AG09319 (cell line): ENCODE measurements at places on chromosomes 16 and 17.

- no peak for DNase-seq
These were observed 11.7 kb downstream of the TRIM37 start for GRCh38 chr17:59094861-59095530.

- no peak for DNase-seq
These were observed 759.7 kb downstream of the CDH11 start for GRCh38 chr16:64362193-64362592.

DNA sequence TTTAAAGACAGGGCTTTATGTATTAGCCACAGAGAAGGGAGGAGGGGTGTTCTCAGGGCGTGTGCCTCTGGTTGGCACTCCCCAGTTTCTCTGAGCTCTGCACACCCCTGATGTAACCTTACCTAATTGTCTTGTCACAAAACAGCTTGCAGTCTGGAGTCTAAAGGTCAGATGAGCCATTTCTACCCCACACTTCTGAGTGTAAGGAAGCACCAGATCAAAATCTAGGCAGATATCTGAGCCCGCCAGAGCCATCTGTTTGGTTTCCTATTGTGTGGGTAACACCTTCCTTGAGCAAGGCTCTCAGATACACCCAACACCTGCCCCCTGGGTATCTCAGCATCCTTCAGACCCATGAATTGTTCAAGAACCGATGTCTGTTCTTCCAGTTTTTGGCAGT is 15.5 kb downstream of the CDH1 start:
- DNase-seq, result no peak

DNA sequence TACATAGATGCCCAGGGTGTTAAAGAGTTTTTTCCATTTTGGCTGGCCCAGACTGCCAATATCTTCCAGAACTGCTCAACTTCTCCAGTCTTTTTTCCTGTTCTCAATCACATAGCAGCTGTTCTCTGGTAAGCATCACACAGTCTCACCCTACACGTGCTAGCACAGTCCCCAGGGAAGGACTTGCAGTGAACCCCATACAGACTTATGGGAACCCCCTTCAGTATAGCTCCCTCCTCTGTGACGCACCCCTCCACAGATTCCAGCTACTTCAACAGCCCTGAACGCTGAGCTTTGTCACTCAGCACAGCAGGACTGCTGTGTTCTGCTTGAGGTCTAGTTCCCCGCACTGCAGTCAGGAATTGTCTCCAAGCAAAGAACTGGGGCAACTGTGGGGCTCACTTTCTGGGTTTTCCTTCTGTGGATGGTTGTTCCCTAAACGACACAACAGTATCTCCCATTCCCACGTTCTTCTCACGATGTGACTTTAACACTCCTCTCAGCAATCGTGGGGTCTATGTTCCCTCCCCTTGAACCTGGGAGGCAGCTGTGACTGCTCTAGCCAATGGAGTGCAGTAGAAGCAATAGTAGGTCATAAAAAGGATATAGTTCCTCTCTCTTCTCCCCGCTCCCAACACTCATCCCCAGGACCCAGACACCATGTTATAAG is 3.6 kb downstream of the MMP28 start:
- DNase-seq, result no peak

GRCh38 chr17:69523244-69523861 is 108.9 kb downstream of the MAP2K6 start:
- DNase-seq, result no peak

DNA sequence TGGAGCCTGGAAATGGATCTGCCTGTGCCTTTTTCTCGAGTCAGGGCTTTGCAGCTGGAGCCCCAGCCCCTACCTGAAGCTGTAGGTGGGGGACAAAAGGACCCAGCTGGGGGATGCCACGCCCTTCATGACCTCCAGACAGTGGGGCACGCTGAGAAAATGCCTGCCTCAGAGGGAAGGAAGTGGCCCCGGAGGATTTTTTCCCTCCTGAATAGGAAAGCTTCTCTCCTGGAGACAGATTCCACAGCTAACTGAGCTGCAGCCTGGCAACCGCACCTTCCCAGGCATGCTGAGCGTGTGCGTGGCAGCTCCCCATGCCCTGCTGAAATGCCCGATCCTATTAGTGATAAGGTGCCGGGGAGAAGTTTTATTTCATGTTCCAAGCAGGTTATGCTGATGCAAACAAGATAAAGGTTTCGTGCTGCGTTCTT is 58.0 kb downstream of the AIPL1 start:
- DNase-seq, result no peak

GRCh38 chr16:71351558-71351901 is 7.0 kb upstream of the CALB2 start:
- DNase-seq, result no peak

DNA sequence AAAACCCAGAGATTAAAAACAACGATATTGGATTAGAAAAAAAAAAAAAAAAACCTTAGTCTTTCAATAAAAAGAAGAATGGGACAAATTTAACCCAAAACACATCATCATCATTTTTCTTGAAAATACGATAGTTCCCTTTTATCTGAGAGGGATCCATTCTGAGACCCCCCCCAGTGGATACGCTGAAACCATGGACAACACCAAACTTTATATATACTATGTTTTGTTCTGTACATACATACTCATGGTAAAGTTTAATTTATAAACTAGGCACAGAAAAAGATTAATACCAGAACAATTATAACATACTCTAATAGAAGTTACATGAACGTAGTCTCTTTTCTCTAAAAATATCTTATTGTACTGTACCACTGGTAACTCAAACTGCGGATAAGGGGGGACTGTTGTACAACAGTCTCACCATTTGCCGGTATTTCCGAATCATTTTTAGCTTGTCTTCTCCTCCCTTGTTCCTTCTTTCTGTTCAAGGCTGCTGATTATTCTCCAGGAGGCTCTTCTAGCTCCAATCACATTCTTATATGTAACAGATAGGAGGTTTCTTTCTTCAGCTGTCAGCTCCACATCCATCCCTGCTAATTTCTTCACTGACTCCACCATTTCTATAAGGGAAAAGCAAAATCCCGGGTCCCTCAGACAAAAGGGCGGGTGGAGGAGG is 37.0 kb downstream of the RNF135 start:
- no peak for DNase-seq

DNA sequence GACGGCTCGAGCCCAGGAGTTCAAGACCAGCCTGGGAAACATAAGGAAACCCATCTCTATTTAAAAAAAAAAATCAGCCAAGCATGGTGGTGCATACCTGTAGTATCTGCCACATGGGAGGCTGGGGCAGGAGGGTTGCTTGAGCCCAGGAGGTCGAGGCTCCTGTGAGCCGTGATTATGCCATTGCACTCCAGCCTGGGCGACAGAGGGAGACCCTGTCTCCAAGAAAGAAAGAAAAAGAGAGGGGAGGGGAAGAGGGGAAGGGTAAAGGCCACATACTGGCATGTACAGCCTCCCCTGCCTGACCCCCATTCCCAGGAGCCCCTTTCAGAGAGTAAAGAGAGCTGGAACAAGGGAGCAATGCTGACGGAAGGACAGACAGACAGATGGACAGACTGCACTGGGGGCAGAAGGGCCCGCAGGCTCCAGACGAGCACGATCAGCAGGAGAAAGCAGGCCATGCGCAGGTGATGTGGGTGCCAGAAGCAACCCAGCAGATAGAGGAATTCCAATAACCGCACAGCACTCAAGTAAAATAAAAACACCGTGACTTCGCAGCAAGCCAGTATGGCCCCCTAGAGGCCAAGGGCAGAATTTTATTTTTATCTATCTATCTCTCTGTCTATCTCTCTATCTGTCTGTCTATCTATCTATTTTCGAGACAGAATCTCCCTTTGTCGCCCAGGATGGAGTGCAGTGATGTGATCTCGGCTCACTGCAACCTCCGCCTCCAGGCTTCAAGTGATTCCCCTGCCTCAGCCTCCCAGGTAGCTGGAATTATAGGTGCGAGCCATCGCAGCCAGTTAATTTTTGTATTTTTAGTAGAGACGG is 27.1 kb upstream of the SNN start:
- peak; percentile 54 for DNase-seq

DNA sequence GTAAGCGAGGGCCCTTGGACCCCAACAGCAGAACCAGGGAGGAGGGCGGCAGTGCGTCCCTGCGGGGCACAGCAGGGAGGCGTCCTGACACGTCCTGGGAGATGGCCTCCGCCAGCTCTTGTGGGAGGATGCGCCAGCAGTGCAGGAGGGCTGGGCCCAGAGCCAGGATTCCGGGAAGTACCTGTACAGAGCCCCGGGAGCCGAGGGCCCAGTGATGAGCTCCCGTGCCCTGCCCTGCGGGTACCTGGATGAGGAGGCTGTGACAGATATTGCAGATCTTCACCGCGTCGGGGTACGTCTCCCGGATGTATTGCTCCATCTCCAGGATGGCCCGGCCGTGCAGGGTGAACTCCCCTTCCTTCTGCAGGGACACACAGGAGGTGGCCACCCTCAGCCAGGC is 23.1 kb downstream of the KDM8 start:
- no peak for DNase-seq

DNA sequence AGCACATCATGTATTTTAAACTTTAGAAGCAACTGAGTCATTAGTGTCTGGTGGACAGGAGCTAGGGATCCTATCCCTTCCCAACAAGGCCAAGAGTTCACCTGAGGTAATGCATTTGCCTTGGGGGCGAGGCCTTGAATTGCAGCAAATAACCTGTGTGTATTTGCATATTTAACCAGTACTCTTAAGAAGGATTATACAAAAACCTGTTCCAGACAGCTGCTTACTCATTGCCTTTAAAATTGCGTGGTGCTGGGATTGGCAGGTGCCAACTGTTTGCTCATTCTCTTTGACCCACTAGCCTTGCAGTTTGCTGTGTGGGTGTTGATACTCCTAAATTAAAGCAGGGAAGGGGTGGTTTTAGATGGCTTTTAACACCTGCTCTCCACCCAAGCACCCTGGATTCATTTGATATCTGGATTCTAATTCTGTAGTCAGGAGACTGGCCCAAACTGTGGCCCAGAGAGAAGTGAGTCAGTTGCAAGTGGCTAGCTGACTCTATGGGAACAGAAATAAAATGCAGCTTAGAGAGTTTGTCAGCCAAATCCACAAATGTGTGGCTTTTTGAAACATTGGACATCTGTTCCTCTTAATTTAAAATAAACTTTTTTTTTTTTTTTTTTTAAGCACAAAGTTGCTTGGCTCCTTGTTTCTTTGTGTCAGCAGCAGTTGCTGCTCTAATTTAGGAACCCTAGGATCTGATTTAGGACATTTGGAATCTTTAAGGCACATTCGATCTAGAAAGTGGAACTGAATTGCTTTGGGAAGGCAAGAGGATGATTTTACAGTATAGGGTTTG is 46.9 kb downstream of the TUBD1 start:
- peak; percentile 49 for DNase-seq

DNA sequence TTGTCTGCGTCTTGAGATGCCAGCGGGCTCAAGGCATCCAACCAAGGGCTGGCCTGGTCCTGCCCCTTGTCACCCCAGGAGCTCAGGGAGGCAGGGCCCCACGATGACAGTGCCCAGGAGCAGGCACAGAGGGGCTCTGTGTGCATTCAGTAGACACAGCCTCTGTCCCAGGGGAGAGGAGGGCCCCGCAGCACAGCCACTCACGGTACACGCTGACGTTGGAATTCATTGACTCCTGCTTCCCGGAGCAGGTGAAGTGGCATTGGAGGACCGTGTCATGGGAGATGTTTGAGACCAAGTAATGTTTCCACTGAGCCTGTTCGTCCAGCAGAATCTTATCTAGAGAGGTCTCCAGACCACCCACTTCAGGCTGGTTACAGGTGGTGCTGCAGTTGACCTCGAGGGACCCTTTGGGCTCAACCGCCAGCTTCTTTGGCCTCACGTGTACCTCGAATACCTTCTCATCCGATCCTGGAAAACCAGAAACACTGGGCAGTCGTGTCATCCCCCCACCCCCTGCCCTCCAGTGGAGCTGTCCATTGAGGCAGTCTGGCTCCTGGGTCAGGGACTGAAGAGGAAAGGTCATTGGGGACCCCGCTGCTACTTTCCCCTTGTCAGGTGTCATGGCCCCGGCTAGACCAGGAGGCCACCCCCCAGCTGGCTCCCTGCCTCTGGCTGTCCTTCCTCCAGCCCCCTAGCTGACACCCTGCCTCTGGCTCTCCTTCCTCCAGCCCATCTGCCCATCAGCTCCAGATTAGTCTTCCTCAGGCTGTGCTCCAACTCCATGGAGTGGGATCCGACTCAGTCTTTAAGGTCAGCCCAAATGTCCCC is 7.0 kb downstream of the PRR29 start:
- no peak for DNase-seq

DNA sequence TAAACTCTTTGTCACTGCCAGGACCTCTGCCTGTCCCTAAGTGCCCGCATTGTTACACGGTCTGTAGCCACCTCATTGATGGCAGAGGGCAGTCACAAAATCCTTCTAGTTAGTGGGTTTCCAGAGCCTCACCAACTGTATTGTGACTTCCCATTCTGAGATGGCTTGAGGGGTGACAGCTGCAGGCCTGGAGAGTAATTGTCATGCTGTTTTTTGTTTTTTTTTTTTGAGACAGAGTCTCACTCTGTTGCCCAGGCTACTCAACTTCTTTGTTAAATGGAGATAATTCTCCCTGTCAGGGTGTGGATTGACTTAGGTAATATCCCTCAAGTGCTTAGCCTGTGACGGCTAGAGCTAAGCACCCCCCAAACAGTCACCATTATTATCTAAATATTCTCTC is 77.9 kb downstream of the SDR42E1 start:
- no peak for DNase-seq

GRCh38 chr16:86964796-86965241 is 352.4 kb downstream of the C16orf95 start:
- no peak for DNase-seq

GRCh38 chr17:76562734-76563148 is 22.9 kb downstream of the PRCD start:
- no peak for DNase-seq

- DNase-seq, result no peak
These were observed 2.1 kb downstream of the PRCD start for GRCh38 chr17:76541739-76542454.

GRCh38 chr17:46831573-46832330 is 13.3 kb upstream of the WNT3 start:
- DNase-seq, result no peak

GRCh38 chr17:28182559-28182958 is 136.4 kb upstream of the TMEM97 start:
- DNase-seq, result no peak

DNA sequence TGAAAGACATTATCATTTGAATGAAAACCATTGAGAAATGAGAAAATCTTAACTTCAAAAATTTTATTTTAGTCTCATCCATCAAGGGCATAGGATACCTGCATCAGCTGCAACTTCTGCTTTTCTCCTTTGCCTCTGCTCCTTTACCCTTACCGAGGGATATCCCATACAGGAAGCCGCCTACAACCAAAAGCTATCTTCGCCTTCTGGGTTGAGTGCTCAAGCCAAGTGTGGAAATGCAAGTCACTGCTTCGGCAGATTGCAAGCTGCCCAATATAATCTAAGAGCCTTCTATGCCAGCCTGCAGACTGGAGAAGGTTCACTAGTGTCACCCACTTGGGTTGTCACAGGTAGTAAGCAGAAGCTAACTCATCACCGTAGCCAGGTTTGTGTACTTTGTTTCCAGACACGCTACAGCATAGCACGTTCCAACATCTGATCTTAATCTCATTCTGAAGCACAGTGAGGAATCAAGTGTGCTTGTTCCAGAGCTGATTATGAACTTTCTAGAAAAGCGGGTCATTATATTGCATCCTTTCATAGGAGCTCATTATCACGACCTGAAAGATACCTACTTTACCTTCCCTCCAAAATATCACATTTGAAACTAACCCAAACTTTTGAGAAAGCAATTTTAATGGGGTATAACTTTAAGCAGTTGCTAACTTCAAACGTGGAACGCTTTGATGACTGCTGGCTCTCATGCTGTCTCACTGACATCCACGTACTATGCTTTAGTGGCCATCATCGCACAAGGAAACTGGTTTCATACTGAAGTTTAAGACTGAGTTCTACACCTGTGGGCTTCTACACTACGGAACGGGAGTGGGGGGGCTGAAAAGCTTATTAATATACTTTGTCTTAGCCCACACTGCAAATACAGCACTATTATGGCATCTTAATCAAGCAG is 8.0 kb upstream of the UNK start:
- no peak for DNase-seq
